ENCODE measurements at places on chromosomes 3 and 15.

- peak; percentile 39 for DNase-seq
Measured at GRCh38 chr15:57340682-57341259, 35.5 kb upstream of the CGNL1 start.

- no peak for DNase-seq
Measured at GRCh38 chr3:104510131-104510849, 856.4 kb upstream of the ALCAM start.

GRCh38 chr3:53823956-53824657, 22.1 kb downstream of the CHDH start:
- DNase-seq = no peak

DNA sequence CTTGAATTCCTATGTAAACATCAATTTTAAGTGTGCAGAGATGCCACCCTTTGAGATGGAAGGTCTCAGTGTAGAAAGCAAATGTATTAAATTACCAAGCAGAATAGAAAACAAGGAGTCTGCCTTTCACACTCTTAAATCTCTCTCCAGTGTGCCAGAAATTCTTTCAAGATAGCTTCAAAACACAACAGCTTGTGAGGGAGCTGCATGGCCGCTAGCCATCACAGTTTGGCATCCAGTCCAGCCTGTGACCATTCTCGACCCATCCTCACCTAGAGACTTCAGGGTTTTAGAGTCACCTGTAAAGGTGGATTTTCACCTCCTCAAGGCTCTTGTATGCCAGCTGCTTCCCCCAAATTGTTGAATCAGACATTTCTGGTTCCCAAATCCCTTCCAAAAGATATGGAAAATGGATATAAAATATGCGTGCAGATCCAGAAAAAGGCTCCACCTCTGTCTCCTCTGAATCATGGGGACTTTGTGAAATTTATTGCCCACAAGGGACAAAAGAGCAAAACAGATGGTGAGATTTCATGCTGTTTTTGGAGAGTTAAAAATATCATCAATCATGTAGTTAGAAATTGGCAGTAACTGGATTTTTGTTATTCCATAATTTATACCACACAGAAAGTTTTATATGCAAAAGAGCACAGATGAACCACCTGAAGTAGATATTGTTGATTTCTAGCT, 114.2 kb upstream of the THRB start:
- no peak for DNase-seq
